Activated naive CD4-positive, alpha-beta T cell treated with anti-CD3 and anti-CD28 coated beads, Interleukin-2, amount 50 U/mL, for 72 hours (primary cell): ENCODE measurements at places on chromosomes 7 and 10. TPM values are rescaled to one million over a fixed set of nuclear protein-coding genes. Genes with fewer than 3 reads are reported as not detected.

GRCh38 chr7:45589061-45589460 is 14.9 kb downstream of the ADCY1 start:
- DNase-seq: no peak

DNA sequence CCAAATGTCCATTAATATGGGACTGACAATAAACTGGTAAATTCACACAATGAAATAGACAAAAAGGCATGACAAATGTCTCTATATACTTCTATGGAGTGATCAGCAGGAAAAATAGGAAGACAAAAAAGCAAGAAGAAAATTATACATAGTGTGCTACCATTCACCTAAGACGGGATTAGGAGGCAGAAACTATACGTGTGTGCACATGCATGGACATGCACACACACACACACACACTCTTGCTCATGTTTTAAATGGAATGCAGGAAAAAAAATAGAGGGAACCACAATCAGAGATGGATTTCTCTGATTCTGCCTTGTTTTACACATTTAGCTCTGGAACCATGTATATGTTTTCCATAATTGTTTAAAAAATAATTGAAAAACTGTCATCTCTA is 119.0 kb downstream of the ZFAND4 start:
- DNase-seq: no peak

DNA sequence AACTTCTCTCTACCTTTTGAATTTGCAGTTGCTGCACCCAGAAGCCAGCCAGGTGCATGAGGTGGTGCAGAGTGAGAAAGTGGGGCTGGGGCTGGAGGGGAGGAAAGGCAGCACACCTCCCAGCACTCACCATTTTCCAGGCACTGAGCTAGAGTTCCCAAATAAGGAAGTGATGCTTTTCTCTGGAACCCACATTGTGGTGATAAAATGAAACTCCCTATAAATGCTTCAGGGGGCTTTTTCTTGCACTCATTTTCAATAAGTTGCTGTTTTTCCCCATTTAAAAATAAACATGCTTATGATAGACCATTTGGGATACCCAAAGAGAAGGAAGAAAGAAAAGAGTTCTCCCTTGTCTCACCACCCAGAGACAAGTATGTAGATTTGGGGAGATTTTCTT is 42.8 kb upstream of the TNS3 start:
- no peak for DNase-seq

DNA sequence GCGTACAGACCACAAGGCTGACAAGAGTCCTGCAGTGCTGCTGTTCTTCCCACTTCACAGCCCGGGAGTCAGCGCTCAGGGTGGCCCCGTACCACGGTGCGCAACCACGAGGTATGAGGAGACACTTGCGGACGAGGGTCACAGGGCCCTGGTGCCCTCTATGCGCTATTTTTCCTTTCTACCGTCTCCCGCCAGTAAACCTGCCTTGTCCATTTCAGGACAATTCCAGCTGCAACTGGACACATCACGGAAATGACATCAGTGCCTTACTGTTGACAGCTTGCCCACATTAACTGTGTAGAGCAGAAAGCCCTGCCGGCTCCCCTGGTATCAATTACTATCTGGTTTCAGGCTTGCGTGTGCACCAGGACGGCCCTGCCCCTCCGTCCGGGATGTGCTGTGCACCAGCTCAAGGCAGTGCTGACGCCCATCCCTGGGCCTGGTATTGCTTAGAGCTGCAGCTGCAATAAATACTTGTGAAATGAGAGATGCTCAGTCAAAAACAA is 65.1 kb downstream of the ZRANB1 start:
- DNase-seq: no peak

DNA sequence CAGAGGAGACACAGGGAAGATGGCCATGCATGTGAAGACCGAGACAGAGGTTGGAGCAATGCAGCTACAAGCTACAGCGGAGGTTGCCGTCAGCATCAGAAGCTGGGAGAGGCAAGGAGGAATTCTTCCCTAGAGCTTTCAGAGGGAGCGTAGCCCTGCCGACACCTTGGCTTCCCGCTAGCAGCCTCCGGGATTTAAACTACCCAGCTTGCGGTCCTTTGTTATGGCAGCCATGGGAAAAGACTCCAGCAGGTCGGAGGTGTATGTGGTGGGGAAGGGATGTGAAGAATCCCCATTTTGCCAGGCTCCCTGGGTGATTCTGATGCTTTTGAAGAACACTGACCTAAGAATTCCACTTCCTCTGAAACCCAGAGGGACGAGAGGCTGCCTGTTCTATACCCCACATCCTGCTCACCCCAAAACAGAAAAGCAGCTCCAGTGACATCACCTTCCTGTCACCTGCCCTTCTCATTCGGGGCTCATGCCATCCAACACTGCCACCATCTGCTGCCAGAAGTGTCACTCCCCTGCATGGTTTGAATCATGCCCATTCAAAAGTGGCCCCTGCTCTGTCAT is 3.3 kb upstream of the SEPHS1 start:
- DNase-seq: no peak

DNA sequence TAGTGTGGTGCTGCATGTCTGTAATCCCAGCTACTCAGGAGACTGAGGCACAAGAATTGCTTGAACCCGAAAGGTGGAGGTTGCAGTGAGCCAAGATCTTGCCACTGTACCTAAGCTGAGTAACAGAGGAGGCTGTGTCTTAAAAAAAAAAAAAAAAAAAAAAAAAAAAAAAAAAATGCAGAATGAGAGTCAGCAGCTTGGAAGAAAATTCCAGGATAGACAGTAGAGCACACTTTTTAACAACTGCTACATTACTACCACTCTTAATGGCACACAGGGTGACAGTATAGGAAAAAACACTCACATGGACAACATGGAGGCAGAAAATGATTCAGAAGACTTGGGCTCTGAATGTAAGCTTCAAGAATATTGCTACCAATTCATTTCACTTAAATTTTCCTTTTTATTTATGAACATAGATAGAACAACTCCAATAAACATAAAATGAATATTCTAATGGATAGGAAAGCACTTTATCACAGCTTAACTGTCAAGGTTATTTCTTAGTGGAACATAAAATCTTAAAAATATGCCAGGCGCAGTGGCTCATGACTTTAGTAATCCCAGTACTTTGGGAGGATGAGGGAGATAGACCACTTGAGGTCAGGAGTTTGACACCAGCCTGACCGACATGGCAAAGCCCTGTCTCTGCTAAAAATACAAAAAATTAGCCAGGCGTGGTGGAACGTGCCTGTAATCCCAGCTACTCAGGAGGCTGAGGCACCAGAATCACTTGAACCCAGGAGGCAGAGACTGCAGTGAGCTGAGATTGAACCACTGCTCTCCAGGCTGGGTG is 31.5 kb downstream of the CHCHD3 start:
- DNase-seq: no peak

DNA sequence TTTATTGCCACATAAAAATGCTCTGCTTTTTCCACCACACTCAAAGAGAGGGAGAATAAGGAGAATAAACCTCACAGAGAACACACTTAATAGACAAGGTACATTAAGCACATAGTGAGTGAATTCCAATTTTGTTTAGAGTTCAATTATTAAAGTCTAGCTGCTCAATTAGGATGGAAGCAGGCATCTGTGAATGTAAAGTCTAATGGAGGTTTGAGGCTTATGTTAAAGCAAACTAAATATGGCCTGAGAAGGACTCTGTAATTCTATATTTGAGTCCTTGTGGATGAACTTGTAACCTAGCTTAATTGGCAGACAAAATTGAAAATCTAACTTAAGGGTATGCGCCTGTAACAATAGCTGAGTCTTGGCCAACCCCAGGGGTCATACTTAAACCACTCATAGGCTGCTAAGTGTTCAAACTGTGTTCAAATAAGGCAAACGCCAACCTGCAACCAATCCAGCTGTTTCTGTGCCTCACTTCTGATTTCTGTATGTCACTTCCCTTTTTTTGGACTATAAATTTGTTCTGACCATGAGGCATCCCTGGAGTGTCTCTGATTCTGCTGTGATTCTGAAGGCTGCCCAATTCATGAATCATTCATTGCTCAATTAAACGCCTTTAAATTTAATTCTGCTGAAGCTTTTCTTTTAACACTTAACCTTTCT is 31.3 kb upstream of the NME8 start:
- DNase-seq: no peak

DNA sequence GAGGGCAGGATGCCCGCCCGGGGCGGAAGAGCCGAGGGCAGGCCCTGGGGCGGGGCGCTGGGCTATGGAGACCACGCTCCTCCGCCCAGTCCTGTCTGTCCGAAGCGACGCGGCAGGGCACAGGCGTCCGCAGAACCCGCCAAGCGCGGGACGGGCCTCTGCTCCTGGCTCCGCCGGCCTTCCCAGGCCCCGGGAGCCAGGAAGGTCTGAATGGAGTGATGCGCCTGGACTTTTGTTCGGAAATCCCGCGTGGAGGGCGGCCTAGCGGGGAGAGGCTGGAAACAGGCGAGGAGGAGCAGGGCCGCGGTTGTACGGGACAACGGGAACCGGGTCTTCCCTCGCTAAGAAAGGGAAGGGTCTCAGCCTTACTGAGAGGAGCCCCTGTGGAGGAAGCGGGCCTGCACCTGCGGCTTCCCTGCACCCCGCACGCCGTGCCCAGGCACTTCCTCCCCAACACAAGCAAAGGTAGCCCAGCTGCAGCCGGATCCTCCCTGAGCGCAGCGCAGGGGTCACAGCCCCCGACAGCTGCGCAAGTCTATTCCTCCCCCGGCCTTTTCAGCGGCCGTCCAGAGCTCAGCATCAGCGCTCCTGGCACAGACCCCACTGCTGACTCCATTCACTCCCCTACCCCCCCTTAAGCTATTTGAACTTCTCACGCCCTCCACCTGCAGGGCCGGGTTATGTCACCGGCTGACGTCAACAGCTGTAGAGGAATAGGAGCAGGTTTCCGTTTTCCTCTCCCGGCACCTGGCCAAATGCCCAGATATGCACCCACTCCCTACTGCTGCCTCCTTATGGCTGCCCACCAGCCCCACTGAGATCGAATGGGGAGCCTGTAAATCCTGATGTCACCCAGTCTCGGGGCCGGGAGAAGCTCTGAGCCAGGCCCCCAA is 143.2 kb upstream of the RET start:
- DNase-seq: no peak

DNA sequence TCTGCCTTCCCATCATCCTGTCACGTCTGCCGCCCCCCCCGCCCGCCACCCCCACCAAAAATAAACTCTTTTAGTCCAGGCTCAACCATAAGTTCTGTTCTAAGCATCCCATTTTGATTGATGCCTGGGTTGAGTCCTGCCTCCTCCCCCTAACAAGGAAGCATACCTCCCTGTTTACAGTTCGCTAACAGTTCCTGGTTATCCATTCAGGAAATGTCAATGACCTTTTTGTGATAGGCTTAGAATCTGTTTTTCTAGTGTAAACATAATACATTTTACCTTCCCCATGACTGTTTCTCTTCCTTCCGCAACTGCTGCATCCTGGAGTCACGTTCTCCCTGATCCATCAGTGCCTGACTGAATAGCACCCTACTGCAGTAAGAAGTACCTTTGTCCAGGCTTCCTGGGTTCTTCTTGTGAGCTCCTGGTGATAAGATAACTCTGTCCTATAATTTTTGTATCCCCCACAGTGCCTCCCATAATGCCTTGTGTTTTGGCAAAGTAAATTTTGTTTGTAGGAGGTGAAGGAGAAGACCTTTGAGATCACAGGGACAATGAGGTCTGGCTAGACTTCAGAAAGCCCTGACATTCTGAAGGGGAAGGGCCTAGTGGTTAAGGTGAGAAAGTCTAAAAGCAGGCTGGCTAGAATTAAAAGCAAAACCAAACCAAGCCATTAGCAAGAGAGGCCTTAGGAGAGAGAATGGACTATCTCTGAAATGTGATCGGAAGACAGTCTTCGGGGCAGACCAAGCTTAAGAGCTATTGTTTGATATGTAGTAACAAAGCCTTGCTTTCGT is 7.3 kb downstream of the AGFG2 start:
- no peak for DNase-seq

DNA sequence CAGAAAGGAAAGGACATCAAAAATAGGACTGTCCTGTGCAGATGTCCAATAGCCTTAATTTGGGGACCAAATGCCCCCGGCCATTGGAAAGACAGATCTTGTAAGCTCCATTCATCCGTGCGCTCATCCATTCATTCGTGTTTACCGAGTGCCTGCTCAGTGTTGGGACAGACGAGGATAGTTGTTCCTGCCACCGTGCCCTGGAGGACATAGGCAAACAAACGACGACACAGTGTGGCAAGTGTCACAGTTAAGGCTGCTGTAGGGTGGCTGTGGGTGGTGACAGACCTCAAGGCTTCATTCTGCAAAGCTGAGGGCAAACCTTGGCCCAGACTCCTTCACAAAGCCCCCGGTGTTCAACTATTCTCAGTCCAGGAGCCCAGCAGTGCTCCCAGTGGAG is 27.6 kb downstream of the MKI67 start:
- DNase-seq: peak; percentile 44

DNA sequence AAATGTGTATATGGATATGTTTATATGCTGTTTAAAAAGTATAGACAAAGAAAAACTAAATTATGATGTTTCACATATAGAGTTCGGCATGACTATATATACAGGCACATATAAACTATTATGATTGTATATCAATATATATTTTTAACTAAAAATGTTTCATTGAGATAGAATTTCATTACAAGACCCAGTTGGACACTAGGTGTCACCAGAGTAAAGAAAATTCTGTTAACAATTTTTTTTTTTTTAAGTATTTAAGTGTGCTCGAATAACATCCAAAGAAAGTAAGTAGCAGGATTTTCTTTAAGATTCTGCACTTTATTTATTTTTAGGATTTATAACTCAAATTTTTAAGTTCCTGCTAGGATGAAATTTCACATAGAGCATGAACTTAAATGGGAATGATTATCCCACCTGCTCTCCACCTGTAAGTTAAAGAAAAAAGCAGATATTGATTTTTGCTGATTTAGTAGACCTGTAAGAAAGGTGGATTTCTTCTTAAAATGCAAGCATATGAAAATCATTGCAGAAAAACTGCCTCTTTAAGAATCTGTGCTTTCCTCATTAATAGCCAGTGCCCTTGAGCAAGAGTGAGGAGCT is 961.5 kb downstream of the PCDH15 start:
- no peak for DNase-seq

- DNase-seq: no peak
These were observed 171.1 kb downstream of the ADK start for GRCh38 chr10:74322141-74322540.

DNA sequence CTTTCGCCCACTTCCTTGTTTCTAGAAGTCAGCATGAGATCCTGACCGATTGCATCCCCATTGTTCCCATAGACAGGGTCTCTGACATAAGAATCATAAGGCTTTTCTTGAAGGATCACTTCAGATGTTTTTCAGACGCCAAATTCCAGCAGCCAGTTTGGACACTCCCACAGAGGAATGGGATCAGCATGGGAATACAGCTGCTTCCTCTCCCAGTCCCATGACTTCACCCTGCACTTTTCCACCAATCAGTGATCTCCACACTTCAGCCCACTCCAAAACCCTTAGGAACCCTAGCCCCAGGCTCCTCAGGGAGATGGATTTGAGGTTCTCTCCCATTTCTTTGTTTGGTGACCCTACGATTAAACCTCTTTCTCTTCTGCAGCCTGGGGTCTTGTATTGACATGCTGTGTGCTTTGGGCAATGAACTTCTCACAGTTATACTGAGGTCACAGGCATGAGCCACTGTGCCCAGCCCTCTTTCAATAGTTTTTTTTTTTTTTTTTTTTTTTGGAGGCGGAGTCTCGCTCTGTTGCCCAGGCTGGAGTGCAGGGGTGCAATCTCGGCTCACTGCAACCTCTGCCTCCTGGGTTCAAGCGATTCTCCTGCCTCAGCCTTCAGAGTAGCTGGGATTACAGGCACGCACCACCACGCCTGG is 52.8 kb upstream of the CHST3 start:
- no peak for DNase-seq

GRCh38 chr7:24378871-24379616 is 95.1 kb downstream of the NPY start:
- DNase-seq: no peak

GRCh38 chr7:46131916-46132795 is 211.1 kb upstream of the IGFBP3 start:
- no peak for DNase-seq

ADAMTS14 gene
- 0.11 TPM for total RNA-seq

TLL2 gene
- not detected for total RNA-seq

LEP gene
- not detected for total RNA-seq

PRKCQ gene
- 27.5 TPM for total RNA-seq
